Transverse colon (tissue), 4 donors: ENCODE measurements at places on chromosomes 6 and 20. TPM values are rescaled to one million over a fixed set of nuclear protein-coding genes. Genes with fewer than 3 reads are reported as not detected.

DNA sequence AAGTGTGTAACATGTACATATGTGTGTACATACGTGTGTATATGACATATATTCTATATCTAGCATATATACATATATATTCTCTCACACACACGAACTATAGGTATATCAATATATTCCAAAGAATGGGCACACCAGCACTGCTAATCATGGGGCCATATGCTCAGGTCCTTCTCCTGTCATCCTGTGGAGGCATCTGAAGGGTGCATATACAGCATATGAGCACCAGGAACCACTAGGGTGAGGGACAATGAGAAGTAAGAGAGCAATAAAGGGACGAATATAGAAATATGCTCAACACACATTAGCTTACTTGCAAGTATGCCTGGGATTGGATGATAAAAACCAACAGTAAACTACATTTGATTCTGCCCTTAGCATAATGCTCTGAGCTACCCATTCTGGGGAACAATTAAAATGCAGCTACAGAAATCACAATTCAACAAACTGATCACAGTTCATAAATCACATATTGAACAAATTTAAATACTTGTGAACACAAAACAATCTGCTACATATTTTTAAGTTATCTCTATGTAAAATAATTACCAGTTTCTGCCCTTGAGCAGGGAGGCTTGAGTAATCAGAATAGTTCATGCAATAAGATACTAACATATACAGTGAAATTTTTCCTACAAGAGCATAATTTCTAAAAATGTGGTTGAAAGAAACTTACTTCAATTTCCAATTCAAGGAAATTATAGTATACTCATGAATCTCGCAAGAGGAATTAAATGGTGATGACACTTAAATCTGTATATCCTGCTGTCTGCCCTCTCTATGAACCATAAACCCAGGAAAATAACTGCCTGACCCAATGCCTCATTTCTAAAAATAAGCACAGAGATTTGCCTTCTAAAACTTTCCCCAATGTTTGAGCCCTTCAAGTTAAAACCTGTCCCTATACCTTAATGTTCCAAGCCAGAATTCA is 272.2 kb upstream of the THEMIS start:
- no peak overlapping the region for H3K4me3 ChIP-seq
- H3K4me1 ChIP-seq = peaks cover 5% of the 10 kb centered on the region
- H3K27me3 ChIP-seq = no peaks in the 10 kb centered on the region
- H3K36me3 ChIP-seq = no peaks in the 10 kb centered on the region
- no peak for DNase-seq

GRCh38 chr6:69097948-69098347 is 462.9 kb downstream of the ADGRB3 start:
- no peak overlapping the region for H3K4me3 ChIP-seq
- no peak overlapping the region for H3K27ac ChIP-seq
- no peaks in the 10 kb centered on the region for H3K36me3 ChIP-seq
- H3K27me3 ChIP-seq = no peaks in the 10 kb centered on the region

The HUS1B gene
- 0.80 TPM for total RNA-seq

- no peak for DNase-seq
- H3K4me1 ChIP-seq = no peaks in the 10 kb centered on the region
- no peak overlapping the region for H3K4me3 ChIP-seq
These were observed 430.1 kb upstream of the JAG1 start for GRCh38 chr20:11103866-11104265.
